CD4-positive, alpha-beta T cell treated with Interleukin-10 for 1 hour (primary cell): ENCODE measurements at places on chromosomes 7 and 10.

DNA sequence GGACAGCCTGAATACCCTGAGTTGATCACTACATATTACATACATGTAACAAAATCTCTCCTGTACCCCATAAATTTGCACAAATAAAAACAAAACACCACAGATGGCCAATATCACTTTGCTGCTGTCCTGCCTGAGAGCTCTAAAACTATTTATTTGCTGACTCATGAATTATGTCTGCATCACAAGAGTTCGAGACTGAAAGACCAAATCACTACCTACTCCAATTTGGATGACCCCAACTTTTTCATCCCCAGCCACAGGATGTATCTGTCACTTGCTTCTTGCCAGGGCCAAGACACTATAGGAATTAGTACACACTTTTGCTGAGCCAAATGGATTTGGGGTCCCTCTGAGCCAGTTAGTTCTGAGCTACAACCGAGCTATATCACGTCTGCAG is 409.7 kb upstream of the NFE2L3 start:
- DNase-seq, result no peak

DNA sequence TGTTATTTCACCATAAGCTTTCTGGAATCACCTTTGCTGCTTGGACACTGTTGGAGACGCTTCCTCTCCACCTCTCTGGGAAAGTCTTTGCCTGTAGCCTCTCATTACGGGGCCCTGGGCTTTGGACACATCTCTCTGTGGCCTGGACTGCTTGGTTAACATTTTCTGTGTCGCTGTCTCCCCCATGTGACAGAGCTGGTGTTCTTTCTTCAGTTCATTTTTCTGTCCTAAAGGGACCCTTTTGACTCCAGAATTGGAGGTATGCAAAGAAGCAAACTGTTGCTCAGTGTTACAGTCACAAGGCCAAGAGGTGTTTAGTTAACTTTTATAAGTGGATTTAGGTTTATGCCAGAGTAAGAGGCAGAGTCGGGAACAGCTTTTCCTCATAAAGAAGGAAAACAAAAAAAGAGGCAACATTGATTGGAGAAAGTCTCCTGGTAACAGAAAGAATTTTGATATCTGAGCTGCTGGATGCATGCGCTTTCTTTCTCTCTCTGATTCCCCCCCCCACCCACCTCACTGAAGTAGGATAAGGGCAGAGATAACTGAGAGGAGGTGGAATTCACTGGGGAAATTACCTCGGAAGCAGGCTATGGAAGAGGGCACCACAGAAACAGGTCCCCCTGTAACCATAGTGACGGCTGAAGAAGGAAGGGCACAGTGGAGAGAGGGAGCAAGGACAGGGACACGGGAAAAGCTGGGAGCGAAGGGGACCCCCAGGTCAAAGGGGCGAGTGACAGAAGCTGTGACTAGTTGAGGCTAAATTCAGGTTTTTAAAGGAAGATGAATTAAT is 57.8 kb downstream of the LGI1 start:
- no peak for DNase-seq

DNA sequence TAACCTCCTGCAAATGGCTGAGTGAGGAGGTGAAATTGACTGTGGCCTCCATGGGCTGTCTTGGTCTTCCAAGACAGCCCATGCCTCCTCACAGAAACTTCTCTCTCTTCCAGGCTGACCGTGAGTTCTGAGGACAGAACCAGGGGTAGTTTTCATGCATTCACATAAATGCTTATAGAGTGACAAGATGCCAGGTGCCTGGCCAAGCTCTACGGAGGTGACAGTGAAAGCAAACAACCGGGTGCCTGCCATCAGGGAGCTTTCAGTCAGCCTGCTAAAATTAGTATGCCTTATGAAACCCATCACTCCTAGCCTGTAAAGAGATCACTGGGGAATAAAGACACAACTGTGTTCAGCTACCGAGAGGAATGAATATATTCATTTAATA is 919 bp upstream of the RHOBTB1 start:
- no peak for DNase-seq

- DNase-seq, result no peak
These were observed 32.8 kb upstream of the CDH23 start for GRCh38 chr10:71363936-71364335.

- no peak for DNase-seq
These were observed 66.8 kb downstream of the NRP1 start for GRCh38 chr10:33267708-33268107.

- DNase-seq, result no peak
These were observed 6.5 kb downstream of the SUPV3L1 start for GRCh38 chr10:69186524-69186923.

DNA sequence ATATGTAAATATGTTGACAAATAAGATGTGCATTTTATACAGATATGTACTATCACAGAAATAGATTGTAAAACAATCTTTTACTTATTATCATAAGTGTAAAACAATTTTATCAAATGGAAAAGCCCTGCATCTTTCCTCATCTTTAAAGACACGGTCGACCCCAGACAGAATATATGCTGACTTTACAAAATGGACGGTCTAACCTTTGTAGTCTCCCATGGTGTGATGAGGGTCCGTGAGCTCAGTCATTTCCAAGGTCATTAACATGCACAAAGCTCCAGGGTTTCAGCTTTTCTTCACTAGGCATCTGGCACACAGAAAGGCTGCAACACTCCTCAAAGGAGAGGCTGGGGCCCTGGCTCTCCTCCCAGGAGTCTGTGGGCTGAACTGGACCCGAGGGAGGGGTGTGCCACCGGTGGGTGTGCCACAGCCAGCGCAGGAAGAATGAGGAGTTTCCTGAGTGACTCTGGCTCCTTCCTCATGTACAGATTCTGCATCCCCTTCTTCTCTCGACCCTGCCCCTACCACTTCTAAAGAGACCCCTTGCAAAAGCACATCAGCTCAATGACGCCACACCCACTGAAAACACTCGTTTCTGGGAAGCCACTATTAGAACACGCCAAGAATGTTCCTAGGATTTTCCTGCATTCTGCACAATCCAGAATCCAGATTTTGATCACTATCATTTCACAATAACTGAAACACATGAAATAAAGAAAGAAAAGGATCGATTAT is 26.2 kb upstream of the ABLIM1 start:
- DNase-seq, result no peak

DNA sequence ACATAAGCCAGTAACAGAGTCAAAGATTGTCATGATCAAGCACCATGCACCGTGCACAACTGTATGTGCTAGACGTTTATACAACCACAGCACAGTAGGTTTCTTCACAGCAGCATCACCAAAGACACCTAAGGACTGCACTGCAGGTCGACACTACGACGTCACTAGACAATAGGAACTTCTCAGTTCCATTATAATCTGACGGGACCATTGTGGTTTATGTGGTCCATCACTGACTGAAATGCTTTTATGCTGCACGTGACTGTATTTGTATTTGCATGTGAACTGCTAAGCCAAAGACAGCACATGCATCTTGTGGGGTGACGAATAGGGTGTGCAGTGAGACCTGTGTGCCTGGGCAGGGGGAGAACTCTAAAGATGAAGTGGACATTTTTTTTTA is 164.9 kb downstream of the PARD3 start:
- no peak for DNase-seq

DNA sequence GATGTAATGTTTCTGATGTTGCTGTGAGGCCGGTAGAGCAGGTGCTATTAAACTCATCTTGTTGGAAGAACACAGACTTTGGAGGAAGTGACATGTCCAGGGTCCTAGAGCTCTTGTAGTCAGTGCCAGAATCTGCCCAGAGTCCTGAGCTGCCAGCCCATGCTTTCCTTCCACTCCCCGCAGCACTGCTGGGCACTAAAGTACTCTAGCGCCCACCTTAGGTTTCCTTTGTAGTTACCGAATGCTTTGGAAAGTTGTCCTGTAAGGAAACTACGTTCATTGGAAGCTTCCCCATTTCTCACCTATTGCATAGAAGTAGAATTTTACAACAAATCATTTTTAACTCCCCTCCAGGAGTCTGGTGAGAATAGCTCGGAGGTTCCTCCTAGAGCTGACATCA is 11.0 kb downstream of the ZNF862 start:
- DNase-seq, result no peak

DNA sequence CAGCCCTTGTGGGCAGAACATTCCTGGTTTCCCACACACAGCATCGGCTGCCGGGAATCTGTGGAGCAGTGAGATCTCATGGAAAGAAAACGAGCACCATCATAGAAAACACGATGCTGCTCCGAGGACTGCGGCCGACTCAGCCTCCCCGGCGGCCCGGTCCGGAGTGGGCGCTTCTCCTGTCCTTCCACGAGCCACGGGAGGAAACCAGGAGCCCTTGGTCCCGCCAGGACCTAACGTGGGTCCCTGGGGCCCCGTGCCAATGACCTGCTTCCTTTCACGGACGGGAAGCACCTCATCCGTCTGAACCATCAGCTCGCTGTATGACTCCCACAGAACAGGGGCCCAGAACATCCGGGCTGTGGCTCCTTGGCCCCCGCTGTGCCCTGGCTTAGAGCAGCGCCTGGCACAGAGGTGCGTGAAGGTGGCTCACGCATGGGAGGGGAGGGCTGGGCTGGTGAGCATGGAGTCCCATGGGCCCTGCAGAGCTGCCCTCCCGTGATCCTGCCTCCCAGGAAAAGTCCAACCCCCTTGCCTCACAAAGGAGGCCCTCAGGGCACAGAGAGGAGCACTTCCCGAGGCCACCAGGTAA is 280.5 kb downstream of the MAD1L1 start:
- no peak for DNase-seq

GRCh38 chr7:18287482-18287881 is 208.1 kb upstream of the HDAC9 start:
- DNase-seq, result no peak

DNA sequence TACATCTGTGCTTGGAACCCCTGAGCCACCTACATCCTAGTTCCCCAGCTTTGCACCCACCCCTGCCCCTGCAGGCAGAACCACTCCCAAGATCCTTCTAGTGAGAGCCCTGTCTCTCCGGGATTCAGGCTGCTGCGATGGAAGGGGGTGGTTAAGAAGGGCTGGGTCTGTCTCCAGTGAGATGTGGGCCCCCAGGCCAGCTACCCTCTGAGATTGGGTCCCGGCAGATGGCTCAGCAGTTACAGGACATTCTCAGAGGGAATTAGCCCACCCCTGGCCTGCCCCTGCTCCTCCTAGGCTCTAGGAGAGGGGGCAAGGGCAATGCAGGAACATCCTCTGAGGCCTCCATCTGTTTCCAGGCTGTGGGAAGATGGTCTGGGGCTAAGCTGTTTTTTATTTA is 27.7 kb downstream of the SLC29A3 start:
- DNase-seq, result no peak

DNA sequence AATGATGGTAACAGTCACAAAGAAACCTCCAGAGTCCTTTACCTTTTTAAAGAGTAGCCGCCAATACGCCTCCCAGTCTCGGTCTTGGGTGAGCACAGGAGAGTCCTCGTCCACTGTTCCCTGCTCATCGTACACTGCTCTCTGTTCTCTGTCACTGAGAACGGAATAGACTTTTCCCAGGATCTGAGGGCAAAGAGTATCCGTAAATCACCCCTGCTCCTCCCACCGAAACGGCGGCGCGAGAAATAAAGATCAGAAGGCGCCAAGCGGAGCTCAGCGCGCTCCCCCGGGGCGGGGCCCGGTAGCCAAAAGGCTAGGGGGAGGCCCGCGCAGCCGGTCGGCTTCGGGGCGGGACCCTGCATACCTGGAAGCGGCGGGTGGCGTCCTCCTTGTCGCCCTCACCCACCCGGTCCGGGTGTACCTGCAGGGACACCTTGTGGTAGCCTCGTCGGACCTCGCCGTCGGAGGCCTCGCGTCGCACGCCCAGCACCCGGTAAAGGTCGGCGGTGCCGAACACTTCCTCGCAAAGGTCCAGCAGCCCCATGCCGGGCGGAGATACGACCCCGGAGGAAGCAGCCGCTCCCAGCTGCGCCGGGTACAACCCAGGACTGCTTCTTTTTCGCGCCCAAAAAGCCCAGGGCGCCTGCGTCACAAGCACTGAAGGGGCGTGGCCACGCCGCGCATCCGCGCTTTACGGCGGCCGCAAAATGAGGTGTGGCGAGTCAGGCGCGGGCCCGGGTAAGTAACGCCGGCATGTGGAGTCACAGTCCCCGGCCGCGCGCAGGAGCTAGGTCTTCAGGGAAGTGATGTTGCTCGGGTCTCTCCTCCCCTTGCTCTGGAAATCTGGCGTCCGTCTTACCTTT is at the start of gene DNAJC9:
Gene DNAJC9, minus strand, starts transcription at position 610 of the 863 bp plus-strand sequence. Its CDS starts 66 bp downstream, at position 544.
- DNase-seq, result peak; percentile 98

DNA sequence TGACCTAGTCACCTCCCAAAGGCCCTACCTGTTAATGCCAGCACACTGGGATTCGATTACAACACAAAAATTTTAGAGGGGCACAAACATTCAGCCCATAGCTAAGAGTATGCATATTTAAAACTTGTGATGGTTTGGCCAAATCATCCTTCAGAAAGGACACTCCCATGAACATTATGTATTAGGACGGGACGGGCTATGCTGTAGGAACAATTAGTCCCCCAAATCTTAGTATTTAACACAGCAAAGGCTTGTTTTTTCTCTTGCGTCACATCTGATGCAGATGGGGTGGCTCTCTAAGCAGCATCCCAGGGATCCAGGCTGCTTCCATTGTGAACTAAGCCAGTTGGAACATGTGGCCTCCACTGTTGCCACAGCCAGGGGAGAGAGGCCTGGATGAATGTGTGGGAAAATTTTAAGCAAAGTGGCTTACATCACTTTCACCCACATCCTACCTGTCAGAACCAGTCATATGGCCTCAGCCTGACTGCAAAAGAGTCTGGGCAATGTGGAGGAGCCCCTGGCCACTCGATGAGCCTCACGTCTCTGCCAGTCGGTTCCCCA is 26.6 kb downstream of the CHST3 start:
- no peak for DNase-seq

GRCh38 chr7:43905956-43906330 is 453 bp downstream of the URGCP start:
- peak; percentile 14 for DNase-seq

GRCh38 chr7:18320971-18321567 is 174.5 kb upstream of the HDAC9 start:
- DNase-seq, result peak; percentile 35

DNA sequence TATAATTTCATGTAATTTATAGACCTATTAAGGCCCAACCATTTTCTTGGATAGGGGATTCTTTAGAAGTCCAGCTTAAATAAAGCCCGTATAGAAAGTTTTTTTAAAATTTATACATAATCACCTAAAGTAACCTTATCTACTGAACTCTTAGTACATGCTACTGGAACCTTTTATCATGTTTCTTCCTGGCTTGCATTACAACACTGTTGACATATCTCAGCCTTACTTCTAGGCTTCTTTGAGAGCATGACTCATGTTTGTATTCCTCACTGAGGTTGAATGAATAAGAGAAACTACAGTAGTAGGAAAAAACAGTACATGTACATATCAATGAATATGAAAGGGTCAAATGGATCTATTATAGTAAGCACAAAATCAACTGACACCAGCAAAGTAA is 8.2 kb upstream of the MAGI2 start:
- DNase-seq, result no peak

GRCh38 chr7:116465125-116465524 is 34.4 kb upstream of the CAV2 start:
- DNase-seq, result no peak

GRCh38 chr7:16044645-16045044 is 358.2 kb upstream of the MEOX2 start:
- no peak for DNase-seq
